Fibroblast of skin of left biceps (primary cell): ENCODE measurements at places on chromosomes 12 and 14.

DNA sequence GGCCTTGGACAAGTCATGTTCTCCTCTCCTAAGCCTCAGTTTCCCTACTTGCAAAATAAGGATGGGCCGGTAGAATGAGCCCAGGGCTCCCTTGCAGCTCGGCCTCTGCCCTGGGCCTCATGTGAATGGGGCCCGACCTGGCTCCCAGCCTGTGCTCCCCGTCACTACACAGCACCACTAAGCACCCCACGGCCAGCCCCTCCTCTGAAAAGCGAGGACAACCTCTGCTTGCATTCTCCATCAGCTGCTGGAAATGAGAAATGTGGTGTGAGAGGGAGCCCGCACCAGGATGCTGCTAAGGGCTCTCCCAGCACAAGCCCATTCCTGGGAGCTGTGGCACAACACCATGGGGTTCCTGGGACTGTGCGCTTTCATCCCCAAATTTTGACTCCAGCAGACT lies 10.2 kb downstream of the SLC25A47 start:
- DNase-seq: no peak

DNA sequence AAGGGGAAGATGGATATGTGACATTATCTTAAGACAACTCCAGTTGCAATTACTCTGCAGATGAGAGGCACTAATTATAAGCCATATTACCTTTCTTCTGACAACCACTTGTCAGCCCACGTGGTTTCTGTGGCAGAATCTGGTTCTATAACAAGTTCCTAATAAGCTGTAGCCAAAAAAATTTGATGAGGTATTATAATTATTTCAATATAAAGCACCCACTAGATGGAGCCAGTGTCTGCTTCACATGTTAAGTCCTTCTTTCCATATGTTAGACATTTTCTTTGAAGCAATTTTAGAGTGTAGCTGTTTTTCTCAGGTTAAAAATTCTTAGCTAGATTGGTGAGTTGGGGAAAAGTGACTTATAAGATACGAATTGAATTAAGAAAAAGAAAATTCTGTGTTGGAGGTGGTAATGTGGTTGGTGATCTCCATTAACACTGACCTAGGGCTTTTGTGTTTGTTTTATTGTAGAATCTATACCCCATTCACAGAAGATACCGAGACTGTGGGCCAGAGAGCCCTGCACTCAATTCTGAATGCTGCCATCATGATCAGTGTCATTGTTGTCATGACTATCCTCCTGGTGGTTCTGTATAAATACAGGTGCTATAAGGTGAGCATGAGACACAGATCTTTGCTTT lies 36.9 kb downstream of the PSEN1 start:
- peak; percentile 14 for DNase-seq

GRCh38 chr12:16955083-16955657 lies 349.2 kb upstream of the LMO3 start:
- no peak for DNase-seq

DNA sequence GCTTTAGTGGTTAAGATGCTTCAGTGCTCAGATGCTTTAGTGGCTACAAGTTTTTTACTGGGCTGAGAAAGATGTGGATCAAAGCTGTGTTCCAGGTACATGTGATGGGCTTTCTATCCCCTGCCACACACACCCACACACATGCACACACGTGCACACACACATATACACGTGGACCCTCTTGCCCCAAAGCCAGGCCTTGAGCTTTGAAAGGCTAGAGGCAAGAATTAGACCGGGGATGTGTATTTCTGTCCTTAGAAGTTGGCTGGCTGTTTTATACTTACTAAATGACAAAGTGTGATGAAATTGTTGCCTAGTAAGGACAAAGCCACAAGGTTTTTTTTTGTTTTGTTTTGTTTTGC lies 376.5 kb downstream of the C12orf75 start:
- DNase-seq: no peak

- DNase-seq: no peak
Observed at GRCh38 chr12:68012712-68013111, 23.5 kb downstream of the IFNG-AS1 start.

GRCh38 chr14:69904246-69904645 lies 25.0 kb downstream of the SMOC1 start:
- DNase-seq: no peak

- no peak for DNase-seq
Observed at GRCh38 chr14:39680777-39681176, 248.5 kb upstream of the FBXO33 start.

- DNase-seq: no peak
Observed at GRCh38 chr12:128840862-128841468, 12.3 kb upstream of the GLT1D1 start.
